ENCODE measurements at places on chromosomes 11 and 22.

DNA sequence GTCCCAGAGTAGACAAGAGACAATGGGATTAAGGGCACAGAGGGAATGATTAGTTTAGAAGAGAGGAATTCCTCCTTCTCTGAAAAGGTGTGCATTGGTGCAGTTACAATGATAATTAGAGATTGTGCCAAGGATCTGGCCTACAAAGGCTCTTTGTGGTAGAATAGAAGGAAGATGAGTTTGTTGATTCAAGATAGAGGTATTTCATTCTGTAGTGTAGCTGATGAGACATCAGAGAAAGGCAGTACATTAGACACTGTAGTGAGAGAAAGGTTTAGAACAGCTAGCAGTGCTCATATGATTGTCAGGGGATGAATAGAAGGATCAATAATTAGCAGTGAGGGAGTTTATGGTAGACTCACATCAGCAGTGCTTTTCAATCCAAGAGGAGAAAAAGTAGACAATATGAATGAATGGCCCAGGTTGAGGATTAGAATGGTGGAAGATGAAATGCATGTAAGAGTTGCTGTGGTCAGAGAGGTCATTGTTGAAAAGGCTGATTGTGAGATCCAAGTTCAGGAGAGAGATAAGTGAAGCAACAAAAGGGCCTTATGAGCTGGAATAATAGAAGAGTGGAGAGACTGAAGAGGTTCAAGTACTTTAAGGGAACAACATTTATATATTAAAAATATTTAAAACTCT lies 28.9 kb downstream of the SIK2 start:
- no peak for DNase-seq

DNA sequence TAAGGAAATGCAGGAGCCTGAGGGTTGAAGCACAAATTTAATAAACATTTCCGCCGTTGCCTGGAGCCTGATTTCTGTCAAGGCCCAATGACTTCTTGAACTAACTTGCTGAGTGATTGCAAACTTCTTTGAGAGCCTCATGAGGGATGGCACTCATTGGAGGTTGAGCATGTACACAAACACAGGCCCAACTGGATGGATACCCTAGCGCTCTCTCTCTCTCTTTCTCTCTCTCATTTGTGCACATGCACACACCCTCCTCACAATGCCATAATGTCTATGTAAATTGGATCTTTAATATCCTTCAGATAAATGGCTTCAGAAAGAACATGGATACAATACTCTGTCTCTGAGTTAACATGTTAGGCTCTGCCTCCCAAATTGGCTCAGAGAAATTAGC lies 597.7 kb upstream of the CADM1 start:
- no peak for DNase-seq

GRCh38 chr22:38843657-38844314 lies at the start of gene NPTXR:
TSS of gene NPTXR (minus strand) at chr22:38844028.
- peak; percentile 77 for DNase-seq

- no peak for DNase-seq
Observed at GRCh38 chr11:47183969-47184368, 2.3 kb downstream of the PACSIN3 start.

GRCh38 chr11:30333405-30333804 lies 10.5 kb downstream of the ARL14EP start:
- no peak for DNase-seq

- no peak for DNase-seq
Observed at GRCh38 chr11:27255447-27255828, 107.6 kb downstream of the CCDC34 start.

GRCh38 chr11:12435264-12435663 lies 57.9 kb downstream of the PARVA start:
- no peak for DNase-seq
